Sigmoid colon (tissue), 7 donors: ENCODE measurements at places on chromosomes 12 and 14. TPM values are rescaled to one million over a fixed set of nuclear protein-coding genes. Genes with fewer than 3 reads are reported as not detected.

Gene ABCC9
- 35.7 TPM for total RNA-seq

GRCh38 chr12:51005671-51006070, 20.5 kb downstream of the SLC11A2 start:
- H3K4me3 ChIP-seq = no peak overlapping the region
- no peak for DNase-seq
- no peak overlapping the region for H3K27ac ChIP-seq
- H3K36me3 ChIP-seq = peaks cover 11% of the 10 kb centered on the region
- H3K4me1 ChIP-seq = no peaks in the 10 kb centered on the region

- H3K27ac ChIP-seq = peak overlapping the region; percentile 97
- peaks cover 33% of the 10 kb centered on the region for H3K4me1 ChIP-seq
- DNase-seq = no peak
- no peak overlapping the region for H3K4me3 ChIP-seq
Measured at GRCh38 chr12:76085520-76085868, 1.0 kb upstream of the NAP1L1 start.

Gene KLHL33
- 0.83 TPM for total RNA-seq

DNA sequence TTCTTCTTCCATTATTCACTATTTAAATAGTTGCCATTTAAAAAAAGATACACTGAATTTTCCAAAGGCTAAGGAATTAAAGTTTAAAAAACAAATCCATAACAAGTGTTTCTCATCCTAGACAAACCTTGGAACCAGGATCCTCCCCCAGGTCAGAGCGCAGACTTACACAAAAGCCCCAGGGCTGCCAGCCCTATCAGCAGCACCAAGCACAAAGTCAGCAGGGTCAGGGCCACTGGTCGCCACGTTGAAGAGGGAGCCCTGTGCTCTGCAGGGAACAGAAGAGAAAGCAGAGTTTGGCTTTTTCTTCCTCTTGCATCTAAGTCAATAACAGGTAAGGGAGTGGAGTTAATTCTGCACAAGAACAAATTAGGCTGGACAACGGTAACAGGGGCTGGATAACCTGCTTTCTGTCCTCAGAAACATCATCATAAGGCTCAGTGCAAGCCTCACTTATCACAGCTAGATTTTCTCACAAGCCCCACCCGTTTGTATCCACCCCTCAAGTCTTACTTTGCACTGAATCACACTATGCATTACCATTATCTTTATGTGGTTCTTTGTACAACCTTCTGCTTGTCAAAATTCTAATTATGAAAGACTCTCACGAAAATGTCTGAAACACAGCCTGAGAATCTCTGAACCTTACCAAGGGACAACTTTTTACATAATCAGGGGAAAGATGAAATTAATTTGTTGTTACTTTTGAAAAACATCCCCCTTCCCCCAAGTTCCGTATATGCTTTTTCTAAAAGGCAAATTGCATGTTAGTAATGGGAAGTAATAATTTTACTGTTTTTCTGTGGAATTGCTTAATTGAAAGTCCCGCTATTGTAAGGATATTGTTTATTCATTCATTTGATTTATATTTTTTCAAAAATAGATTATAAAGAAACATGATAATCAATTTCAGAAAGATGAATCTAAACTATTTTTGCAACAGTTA, 9.6 kb downstream of the CLEC1A start:
- H3K27ac ChIP-seq = no peak overlapping the region
- no peak for DNase-seq
- no peaks in the 10 kb centered on the region for H3K27me3 ChIP-seq
- H3K36me3 ChIP-seq = no peaks in the 10 kb centered on the region
- no peak overlapping the region for H3K4me3 ChIP-seq

Gene REC8
- 10.2 TPM for total RNA-seq

Gene SMAGP
- total RNA-seq = 3.9 TPM

DNA sequence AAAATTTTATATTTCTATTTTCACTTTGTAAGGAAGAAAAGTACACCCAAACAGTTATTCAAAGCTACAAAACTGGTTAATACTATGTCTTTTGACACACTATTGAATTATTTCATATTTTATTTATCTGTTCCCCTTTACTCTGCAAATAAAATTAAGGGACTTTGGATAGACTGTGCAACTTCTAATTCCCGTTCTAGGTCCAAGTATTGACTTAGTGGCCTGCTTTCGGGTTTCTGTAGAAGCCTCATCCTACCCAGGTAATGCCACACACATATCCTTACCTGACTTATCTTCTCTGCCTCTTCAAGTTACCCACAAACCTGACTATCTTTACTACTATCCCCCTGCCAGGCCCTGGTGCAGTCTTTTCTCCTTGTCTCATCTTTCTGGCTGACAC, 156.3 kb upstream of the TMTC2 start:
- DNase-seq = no peak
- no peaks in the 10 kb centered on the region for H3K27me3 ChIP-seq
- H3K36me3 ChIP-seq = no peaks in the 10 kb centered on the region
- no peaks in the 10 kb centered on the region for H3K4me1 ChIP-seq
- no peak overlapping the region for H3K27ac ChIP-seq

GRCh38 chr12:104130760-104131159, 7.2 kb downstream of the NFYB start:
- no peak for DNase-seq
- H3K27ac ChIP-seq = peak overlapping the region; percentile 64
- no peaks in the 10 kb centered on the region for H3K27me3 ChIP-seq
- no peak overlapping the region for H3K4me3 ChIP-seq
- peaks cover 18% of the 10 kb centered on the region for H3K36me3 ChIP-seq
- H3K4me1 ChIP-seq = no peaks in the 10 kb centered on the region

DNA sequence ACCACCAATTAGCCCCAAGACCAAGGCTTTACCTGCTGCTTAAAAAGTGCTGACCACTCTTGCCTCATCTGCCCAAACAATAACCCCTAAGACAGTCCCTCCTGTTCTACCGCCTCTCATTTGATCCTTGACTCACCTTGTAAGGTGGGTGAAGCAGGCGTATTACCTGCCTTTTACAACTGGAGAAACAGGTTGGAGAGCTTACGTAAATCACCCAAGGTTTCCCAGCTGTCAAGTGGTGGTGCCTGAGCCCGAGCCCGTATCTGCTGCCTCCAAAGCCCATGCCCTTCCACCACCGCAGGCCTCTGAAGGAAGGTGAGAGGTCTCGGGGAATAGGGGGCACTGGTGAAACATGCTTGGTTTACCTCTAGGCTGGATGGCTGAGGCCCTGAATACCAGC, 36.6 kb downstream of the MAX start:
- H3K4me3 ChIP-seq = no peak overlapping the region
- H3K4me1 ChIP-seq = peaks cover 6% of the 10 kb centered on the region
- H3K27ac ChIP-seq = no peak overlapping the region
- H3K27me3 ChIP-seq = no peaks in the 10 kb centered on the region

GRCh38 chr14:41606532-41607303, at the start of gene LRFN5:
Gene LRFN5, plus strand, starts transcription at chr14:41606876.
- no peaks in the 10 kb centered on the region for H3K36me3 ChIP-seq
- peaks cover 49% of the 10 kb centered on the region for H3K27me3 ChIP-seq
- peaks cover 43% of the 10 kb centered on the region for H3K4me1 ChIP-seq
- peak within 1 kb of the TSS; percentile 41 for H3K4me3 ChIP-seq
- peak; percentile 67 for DNase-seq

DNA sequence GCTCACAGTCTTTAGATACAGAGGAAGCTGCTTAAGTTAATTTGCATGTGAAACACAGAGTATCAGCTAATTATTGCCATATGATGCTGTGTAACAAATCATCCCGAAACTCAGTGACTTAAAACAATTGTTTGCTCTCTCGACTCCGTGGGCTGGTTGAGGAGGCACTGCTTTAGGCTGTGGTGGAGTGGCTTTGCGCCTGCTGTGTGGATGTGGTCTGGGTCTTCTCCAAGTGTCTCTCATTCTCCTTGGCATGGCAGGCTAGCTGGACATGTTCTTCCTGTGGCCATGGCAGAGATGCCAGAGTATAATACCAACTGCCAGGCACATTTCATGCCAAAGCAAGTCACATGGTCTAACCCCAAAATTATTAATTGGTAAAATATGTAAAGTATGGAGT, 40.9 kb downstream of the PELI2 start:
- H3K36me3 ChIP-seq = no peaks in the 10 kb centered on the region
- no peak for DNase-seq
- H3K4me3 ChIP-seq = no peak overlapping the region
- no peaks in the 10 kb centered on the region for H3K27me3 ChIP-seq
- no peak overlapping the region for H3K27ac ChIP-seq

GRCh38 chr14:96979611-96980074, 182.5 kb downstream of the VRK1 start:
- H3K4me1 ChIP-seq = no peaks in the 10 kb centered on the region
- H3K27me3 ChIP-seq = no peaks in the 10 kb centered on the region
- no peak for DNase-seq
- no peaks in the 10 kb centered on the region for H3K36me3 ChIP-seq
- H3K4me3 ChIP-seq = no peak overlapping the region

Gene TRIAP1
- 13.4 TPM for total RNA-seq

Gene TMEM233
- not detected for total RNA-seq

Gene HSPB8
- total RNA-seq = 311 TPM

Gene ADCY4
- total RNA-seq = 23.2 TPM

DNA sequence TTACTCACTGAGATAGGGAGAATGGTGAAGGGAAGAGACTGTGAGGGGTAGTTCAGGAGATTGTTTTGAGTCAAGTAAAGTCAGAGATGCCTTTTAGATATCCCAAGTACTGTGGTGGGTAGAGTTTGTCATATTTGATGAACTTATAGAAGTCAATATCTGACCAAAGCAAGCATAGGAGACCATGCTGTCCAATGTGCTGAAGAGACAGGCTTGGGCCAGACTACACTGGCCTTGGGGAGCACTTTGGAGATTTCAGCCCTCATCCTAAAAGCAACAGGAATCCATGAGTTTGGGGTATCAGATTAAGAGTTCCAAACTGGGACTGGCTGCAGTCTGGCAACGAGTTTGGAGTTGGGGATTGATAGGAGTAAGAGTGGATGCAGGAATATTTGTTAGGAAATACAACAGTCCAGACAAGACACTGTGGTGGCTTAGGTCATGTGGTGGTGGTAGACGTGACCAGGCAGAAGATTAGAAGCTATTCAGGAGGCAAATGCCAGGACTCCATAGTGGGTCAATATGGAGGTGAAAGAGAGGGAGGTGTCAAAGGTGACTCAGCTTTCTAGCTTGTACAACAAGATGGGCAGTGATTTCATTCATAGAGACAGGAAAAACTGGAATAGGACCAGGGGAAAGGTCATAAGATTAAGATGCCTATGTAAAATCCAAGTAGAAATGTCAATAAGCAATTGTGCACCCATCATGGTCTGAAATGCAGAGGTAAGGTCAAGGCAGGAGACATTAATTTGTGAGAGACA, 81.9 kb downstream of the FAR2 start:
- H3K27ac ChIP-seq = no peak overlapping the region
- no peak for DNase-seq
- no peaks in the 10 kb centered on the region for H3K27me3 ChIP-seq
- H3K4me3 ChIP-seq = no peak overlapping the region
- no peaks in the 10 kb centered on the region for H3K36me3 ChIP-seq

Gene HEBP1
- total RNA-seq = 32.1 TPM

- H3K27me3 ChIP-seq = no peaks in the 10 kb centered on the region
- peak; percentile 68 for DNase-seq
- peak overlapping the region; percentile 72 for H3K27ac ChIP-seq
- peak overlapping the region; percentile 89 for H3K4me3 ChIP-seq
Measured at GRCh38 chr14:54901380-54902142, 1.1 kb downstream of the GCH1 start.

GRCh38 chr14:67690011-67690410, 5.6 kb downstream of the RDH11 start:
- H3K36me3 ChIP-seq = peaks cover 33% of the 10 kb centered on the region
- DNase-seq = no peak
- no peak overlapping the region for H3K27ac ChIP-seq

Gene OR10G3
- not detected for total RNA-seq

Gene PROX2
- not detected for total RNA-seq
